ENCODE measurements at places on chromosomes 3 and 15.

DNA sequence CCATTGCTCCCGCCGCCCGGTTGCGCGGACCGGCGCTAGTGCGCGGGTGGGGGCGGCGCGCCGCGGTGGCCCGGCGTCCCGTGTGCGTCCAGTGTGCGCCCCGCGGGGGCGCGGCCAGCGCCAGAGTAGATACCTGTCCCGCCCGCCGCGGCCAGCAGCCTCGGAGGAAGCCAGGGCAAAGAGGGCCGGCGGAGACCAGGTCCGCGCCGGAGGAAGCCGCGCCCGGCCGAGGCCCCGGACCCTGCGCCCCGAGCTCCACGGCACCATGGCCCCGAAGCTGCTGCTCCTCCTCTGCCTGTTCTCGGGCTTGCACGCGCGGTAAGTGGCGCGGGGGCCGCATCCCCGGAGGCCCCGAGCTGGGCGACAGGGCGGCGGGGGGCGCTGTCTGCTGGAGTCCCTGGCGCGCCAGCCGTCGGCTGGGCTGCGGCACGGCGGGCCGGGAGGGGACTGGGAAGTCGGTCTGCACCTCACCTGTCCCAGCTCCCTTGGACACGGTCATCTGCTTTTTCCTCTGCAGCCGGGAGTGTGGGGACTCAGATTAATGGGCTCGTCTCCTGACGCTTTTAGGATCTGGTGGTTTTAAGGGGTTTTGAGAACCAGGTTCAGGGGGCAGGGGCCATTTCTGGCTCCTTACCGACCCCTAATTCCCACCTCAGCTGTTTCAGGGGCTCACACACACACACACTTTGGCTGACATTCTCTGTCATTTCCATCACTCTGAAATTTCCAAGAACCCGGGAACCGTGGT, 464 bp downstream of the GABRG3 start:
- no peak for DNase-seq

GRCh38 chr15:41487381-41487780, 6.3 kb upstream of the ITPKA start:
- no peak for DNase-seq

DNA sequence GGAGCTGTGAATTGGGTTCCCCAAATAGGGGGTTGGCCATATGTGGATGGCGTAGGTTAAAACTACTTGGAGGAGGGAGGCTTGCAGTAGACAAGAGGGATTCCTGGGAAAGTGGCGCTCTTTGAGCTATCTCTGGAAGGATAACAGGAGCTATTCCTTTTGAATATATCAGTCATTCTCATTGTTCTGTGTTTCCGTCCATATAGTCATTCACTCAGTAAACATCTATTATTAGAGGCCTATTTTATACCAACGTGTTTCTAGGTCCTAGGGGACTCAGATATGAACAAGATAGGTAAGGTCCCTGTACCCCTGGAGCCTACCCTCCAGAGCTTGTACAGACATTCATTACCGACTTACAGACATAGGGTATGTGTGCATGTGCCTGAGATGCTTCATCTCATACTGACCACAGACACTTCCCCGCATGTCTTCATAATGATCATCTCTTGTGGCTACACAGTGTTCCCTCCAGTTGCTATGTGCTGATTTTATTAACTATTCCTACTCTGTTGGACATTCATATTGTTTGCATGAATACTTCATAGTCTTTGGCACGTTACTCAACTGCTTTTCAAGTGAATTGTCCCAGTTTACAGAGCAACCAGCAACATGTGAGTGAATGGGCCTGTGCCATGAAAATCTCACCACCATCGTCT, 55.8 kb upstream of the VILL start:
- DNase-seq = no peak

DNA sequence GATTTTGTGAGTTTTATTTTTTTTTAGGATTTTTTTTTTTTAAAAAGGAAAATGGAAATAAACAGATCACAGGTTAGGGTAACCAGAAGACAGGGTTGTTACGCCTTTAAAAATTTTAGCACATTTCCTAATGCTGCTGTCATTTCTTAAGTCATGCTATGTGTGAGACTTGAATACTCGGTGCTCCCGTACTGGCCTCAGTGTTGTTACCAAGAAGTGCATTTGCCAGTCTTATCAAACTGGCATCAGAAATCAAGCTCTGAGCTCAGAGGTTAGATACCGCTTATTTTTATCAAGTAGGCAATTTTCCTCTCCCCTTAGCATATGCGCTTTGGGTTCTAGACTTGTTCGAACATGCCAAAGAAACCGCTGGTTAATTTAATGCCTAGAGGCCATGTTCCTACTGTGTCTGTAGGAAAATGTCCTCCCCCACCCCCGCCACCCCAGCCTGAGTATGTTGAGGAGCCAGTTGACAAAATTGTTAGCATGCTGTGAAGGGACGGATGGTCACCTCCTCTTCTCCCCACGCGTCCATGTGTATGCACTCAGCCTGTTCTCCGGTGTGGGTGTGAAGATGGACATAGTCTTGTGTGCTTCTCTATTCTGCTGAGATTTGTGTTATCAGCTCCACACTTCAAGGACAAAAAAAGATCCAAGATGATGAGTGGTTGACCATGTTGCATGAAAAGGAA, 88.9 kb downstream of the ITPR1 start:
- no peak for DNase-seq

DNA sequence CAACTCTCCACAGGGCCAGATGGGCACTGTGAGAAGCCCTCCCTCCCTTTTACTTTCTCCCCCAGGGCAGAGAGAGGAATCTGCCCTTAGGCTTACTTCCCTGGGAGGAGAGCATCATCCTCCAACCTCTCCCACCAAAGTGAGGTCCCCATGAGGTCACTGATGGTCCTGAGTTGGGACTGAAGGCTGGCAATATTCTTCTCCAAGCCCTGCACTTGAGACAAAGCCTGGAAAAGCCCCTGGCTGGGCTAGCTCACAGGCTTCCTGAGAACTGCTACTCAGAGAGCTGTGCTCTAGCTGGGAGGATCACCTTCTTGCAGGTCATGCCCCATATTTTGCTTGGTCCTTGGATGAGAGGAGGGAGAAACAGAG, 110.0 kb upstream of the MEF2A start:
- no peak for DNase-seq

GRCh38 chr15:54687628-54688027, 509.1 kb downstream of the RSL24D1 start:
- DNase-seq = no peak

GRCh38 chr3:170414202-170414663, 4.4 kb upstream of the CLDN11 start:
- peak; percentile 95 for DNase-seq

- no peak for DNase-seq
Observed at GRCh38 chr15:87952736-87953287, 303.7 kb downstream of the NTRK3 start.

- DNase-seq = no peak
Observed at GRCh38 chr15:60391722-60392315, 6.0 kb downstream of the ANXA2 start.

GRCh38 chr3:66406831-66407610, 93.8 kb downstream of the LRIG1 start:
- no peak for DNase-seq

GRCh38 chr15:37056177-37057121, 43.9 kb downstream of the MEIS2 start:
- no peak for DNase-seq

- no peak for DNase-seq
Observed at GRCh38 chr15:65940618-65940909, 71.3 kb downstream of the RAB11A start.

DNA sequence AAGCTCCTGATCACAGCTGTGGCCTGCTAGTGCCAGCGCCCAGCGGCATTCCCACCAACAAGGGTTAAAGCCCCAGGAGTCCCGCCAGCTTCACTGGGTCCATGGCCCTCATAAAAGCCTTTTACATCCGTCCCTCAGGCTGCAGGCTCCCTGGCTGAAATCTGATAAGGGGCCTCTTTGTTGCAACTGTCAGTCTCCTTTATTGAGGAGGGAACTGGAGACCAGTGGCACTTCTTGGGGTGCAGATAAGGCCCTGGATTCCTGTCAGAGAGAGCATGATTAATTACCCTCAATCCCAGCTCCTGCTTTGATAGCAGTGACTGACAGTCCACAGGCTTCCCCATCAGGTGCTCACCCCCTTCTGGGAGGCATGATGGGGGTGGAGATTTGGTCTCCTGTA, 30.9 kb upstream of the CLK3 start:
- DNase-seq = no peak
